Epithelial cell of proximal tubule (primary cell): ENCODE measurements at places on chromosomes 5 and 9. TPM values are rescaled to one million over a fixed set of nuclear protein-coding genes. Genes with fewer than 3 reads are reported as not detected.

Gene OR1J2
- not detected in 2 replicates for total RNA-seq

Gene PCDHGA12
- 1.8 and 1.9 TPM in 2 replicates for total RNA-seq

Gene ADAMTS6
- 3.5 and 12.1 TPM in 2 replicates for total RNA-seq

Gene PHF24
- 0.12 TPM in 1 of 2 replicates, not detected in the other for total RNA-seq

Gene TLX3
- total RNA-seq = 0.87 TPM in 1 of 2 replicates, not detected in the other

Gene CHSY3
- 1.7 and 2.5 TPM in 2 replicates for total RNA-seq

Gene IL5
- not detected in 2 replicates for total RNA-seq

Gene RNF183
- total RNA-seq = 3.9 TPM in 1 of 2 replicates, not detected in the other

Gene RHOBTB3
- total RNA-seq = 39.9 and 86.4 TPM in 2 replicates

Gene PKD2L2
- total RNA-seq = not detected in 2 replicates

Gene IQGAP2
- 0.80 and 1.3 TPM in 2 replicates for total RNA-seq

Gene PPIC
- total RNA-seq = 24.2 and 25.0 TPM in 2 replicates

Gene DCAF12
- 26.2 and 32.3 TPM in 2 replicates for total RNA-seq

Gene NSA2
- 99.4 and 143 TPM in 2 replicates for total RNA-seq

Gene UBE2B
- 32.2 and 32.8 TPM in 2 replicates for total RNA-seq

Gene MUSK
- not detected in 2 replicates for total RNA-seq

Gene SEMA6A
- total RNA-seq = 8.3 and 11.6 TPM in 2 replicates

Gene EQTN
- total RNA-seq = not detected in 2 replicates

Gene HDHD3
- total RNA-seq = 13.5 and 22.6 TPM in 2 replicates

Gene CXCL14
- 0.06 and 0.14 TPM in 2 replicates for total RNA-seq

Gene LCN1
- not detected in 2 replicates for total RNA-seq

Gene C6
- not detected in 2 replicates for total RNA-seq

Gene PSAT1
- total RNA-seq = 46.1 and 155 TPM in 2 replicates

Gene SAXO1
- not detected in 2 replicates for total RNA-seq

Gene NOXA1
- 0.14 and 2.1 TPM in 2 replicates for total RNA-seq

Gene TRIM32
- 15.6 and 18.3 TPM in 2 replicates for total RNA-seq

Gene ARSK
- 6.1 and 8.7 TPM in 2 replicates for total RNA-seq

Gene OSMR
- total RNA-seq = 20.1 and 25.5 TPM in 2 replicates

Gene MARCHF3
- total RNA-seq = 2.4 and 5.0 TPM in 2 replicates

Gene TRMT10B
- 2.1 and 5.1 TPM in 2 replicates for total RNA-seq

Gene LOX
- 6.1 and 14.9 TPM in 2 replicates for total RNA-seq

Gene MEIKIN
- not detected in 2 replicates for total RNA-seq

Gene FAF2
- total RNA-seq = 32.9 and 35.7 TPM in 2 replicates

Gene C9orf50
- 0.69 TPM in 1 of 2 replicates, not detected in the other for total RNA-seq

Gene GFRA3
- 0.12 and 0.29 TPM in 2 replicates for total RNA-seq

Gene SNCAIP
- 1.1 and 1.8 TPM in 2 replicates for total RNA-seq

Gene KIAA0825
- 0.87 and 0.92 TPM in 2 replicates for total RNA-seq

Gene PTGR1
- total RNA-seq = 82.3 and 124 TPM in 2 replicates
